ENCODE measurements at places on chromosomes 3 and 15. TPM values are rescaled to one million over a fixed set of nuclear protein-coding genes. Genes with fewer than 3 reads are reported as not detected.

The DPPA4 gene
- total RNA-seq, result 2.8 TPM

DNA sequence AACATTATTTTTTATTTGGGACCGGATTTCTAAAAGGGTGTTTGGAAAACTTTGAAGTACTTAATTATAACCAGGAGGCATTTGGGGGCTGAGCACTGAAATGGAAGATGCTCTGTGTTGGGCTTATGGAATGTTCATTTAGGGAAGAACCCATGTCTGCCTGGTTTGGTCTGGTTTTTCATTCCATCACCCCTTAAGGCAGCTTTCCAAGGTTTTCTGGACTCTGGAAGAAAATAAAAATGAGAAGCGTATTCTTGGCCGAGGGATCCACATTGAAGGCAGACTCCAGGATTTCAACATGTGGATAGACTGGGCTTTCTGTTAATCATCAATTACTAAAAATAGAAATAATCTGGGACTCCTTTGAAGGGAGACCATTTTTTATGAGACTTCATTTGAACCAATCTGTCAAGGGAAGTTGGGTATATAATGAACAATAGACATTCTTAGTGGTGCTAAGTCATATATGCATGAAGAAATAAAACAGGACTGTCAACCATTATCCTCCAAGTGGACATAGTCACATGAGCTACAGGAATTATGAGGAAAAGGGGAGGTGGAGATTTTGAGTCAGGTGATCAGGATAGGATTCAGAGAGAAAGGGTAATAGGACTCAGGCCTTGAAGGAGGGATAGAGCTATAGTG, 270.5 kb upstream of the ADAMTS9 start:
- no peak for DNase-seq

The ADAMTS7 gene
- total RNA-seq, result not detected

The LRRIQ4 gene
- not detected for total RNA-seq

- DNase-seq, result no peak
Observed at GRCh38 chr15:101476756-101477155, 12.8 kb downstream of the PCSK6 start.

Data from CD8-positive, alpha-beta T cell (primary cell).